ENCODE measurements at places on chromosomes 7 and 10.

DNA sequence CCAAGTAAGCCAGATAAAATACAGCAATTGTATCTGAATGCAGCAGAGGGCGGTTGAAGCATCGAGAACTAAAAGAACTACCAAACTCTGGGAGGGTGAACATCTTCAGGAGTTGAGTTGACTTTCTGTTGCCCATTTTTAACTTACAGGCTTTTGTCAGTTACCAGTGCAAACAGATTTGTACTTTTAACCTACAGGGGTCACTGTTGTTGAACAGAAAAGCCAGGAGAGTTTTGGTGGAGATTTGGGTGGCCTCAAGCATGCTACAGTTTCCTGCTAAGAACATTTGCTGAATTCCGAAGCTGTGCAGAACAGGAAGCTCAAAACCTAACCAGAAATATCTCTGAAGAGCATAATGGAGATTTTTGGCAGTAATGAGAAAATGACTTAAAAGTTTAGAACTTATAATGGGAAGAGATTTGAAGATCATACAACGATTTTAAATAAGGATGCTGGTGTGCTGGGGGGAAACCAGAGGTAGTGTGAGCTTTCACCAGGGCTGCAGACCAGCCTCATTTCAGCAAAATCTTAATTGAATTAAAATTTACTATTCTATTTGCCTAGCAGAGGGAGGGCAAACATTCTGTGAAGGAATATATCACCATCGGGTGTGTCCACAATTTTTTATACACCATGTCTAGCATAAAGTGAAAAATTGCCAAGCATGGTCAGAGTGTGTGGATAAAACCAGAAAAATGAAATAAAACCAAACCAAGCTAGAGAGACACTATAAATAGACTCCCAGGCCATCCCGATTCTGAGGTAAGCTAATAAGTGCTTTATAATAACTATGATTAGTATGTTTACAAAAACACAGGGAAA lies 208.6 kb upstream of the CCDC6 start:
- no peak for DNase-seq

- no peak for DNase-seq
Measured at GRCh38 chr7:82972135-82972534, 190.5 kb downstream of the PCLO start.

- no peak for DNase-seq
Measured at GRCh38 chr10:100907175-100907574, 5.6 kb upstream of the SLF2 start.

DNA sequence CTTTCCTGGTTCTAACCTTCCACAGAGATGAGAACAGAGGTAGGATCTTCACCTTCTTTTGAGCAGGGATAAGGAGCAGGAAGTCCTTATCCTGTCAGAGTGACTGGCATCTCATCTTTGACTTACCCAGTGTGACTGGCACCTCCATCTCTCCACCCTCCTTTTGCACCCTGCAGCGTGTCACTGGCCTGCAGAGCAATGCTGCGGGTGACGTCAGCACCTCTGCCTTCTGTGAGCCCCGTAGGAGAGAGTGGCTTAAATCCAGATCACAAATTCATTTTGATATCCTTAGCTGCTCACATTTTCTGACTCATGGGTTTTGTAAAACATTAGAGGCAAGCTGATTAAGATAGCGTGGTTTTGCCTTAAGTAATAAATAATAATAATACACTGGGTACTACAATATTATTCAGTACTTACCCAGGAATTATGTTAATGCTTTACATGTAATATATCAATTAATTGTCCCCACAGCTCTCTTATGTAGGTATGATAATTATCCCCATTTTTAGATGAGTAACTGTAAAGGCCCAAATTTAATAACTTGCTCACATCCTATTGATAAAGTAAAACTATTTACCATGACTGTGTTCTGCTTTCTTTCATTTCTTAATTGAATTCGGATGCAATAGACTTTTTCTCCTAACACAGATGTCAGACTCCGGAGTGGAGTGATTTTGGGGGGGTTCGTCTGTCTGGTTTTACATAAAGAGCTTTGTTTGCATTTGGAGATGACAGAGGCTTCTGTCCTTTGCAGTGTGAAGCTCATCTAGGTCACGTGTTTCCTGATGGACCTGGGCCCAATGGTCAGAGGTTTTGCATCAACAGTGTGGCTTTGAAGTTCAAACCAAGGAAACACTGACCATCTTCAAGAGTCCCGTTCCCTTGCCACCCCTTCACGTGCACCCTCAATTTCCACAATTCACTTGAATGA lies 24.9 kb downstream of the MSRB2 start:
- no peak for DNase-seq

DNA sequence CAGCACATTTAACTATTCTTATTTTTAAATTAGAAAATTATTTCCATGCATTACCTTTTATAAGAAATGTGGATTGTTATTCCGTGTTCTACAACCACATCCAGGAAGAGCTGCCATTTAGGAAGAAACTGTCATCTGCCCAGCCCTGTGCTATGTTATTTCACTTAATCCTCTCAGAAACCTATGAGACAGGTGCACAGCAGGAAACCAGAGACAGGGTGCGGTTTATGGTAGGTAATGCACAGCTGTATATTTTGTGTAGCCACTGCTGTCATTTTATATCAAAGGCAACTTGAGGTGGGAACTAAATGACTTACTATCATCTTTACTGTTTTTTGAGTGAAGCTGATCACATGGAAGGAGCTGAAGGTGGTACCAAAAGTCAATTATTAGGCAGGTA lies 232.3 kb downstream of the MAGI2 start:
- DNase-seq: no peak

DNA sequence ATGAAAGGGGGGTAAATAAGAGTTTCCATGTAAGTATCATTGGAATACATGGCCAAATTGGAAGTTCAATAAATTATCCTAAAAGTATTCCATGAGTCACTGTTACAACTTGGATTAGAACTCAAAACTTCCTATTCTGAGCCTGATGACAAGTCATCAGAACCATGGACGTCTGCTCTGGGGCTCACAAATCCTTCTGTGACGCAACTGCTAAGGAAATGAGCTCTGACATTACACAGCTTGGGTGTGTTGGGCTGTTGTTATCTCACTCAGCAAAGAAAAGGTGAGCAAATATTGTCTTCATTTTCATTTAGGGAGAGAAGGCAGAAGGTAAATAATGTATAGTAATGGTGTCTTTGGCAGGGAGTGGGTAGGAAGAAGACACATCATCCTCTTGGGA lies 214.8 kb upstream of the ADO start:
- no peak for DNase-seq

GRCh38 chr10:70374775-70375614 lies 7.4 kb downstream of the LRRC20 start:
- DNase-seq: no peak

- no peak for DNase-seq
Measured at GRCh38 chr7:155331396-155331795, 33.7 kb downstream of the INSIG1 start.

- DNase-seq: no peak
Measured at GRCh38 chr7:131909151-131909768, 352.8 kb upstream of the PODXL start.

DNA sequence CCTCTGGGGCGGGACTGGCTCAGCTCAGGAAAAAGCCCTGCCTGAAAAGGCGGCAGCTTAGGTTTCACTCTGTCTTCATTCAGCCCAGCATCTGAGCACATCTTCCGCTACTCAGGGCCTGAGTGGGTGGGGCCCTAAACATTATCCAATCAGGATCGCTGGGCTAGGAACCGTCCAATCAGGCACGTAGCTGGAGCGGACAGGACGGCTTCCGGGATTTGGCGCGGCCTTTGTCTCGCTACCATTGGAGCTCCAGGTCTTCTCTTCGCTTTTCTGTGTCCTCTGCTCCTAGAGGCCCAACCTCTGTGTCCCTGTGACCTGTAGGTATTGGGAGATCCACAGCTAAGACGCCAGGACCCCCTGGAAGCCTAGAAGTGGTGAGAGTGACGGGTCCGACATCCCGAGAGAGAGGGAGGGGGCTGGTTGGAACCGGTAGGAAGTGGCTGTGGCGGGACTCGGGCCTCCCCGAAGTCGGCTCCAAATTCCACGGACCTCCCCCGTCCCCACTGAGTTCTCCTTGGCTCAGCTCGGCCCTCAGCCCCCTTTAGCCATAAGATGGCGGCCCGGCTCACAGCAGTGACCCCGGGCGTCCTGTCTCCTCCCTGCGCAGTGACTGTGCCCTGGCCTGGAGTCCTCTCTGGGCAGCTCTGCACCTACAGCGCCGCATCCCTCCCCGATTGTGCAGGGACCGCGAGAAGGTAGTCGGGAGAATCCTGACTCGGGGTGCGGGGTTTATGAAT lies 99.1 kb downstream of the ZNF680 start:
- no peak for DNase-seq

GRCh38 chr7:21338728-21339164 lies 89.1 kb upstream of the SP4 start:
- DNase-seq: no peak

- no peak for DNase-seq
Measured at GRCh38 chr7:70807650-70808049, 324.3 kb upstream of the GALNT17 start.

- no peak for DNase-seq
Measured at GRCh38 chr7:9680713-9681112, 1247.3 kb downstream of the NXPH1 start.

GRCh38 chr10:59085711-59086502 lies 90.5 kb upstream of the PHYHIPL start:
- DNase-seq: no peak

DNA sequence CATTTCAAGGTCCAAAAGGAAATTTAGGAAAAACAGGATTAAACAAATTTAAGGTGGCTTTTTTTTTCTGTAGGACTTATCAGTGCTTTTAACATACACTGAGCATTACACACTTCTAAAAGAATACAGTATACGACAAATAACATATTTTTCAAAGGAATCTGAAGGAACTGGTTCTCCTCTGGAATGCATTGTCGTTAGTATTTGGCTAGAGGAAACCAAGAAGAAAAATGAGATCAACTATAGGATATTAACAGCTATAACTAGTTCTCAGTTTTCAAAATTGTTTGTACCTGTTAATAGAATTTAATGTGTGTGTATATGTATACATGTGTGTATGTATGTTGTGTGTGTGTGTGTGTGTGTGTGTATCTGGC lies 50.1 kb upstream of the ADAM12 start:
- DNase-seq: no peak

DNA sequence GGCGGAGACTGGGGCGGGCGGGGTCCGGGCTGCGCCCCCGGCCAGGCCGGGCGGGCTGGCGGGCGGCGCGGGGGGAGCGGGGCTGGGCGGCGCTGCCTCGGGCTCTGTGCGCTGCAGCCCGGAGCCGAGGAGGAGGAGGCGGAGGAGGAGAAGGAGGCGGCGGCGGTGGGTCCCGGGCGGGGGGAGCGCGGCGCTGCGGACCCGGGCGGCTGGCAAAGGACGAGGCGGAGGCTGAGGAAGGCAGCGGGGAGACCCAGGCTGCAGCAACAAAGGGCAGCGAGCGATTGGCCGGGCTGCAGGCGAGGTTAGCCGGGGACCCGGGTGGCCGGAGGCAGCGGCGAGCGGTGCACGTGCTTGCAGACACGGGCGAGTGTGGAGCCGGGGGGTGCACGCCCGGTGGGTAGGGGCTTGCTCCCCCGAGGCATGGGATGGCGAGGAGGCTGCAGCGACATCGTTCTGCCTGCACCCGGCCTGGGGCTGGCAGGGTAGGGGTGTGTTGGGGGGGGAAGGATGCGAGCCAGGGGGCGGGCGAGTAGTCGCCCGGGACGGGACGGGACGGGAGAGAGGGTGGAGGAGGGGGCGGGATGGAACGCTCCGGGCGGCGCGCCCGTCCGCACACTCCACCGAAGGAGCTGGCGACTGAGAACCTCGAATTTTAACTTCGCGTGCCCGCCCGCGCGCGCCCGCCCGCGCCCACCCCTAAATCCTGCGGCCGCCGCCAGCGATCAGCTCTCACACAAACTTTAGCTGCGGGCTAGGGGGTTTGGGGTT lies 844 bp upstream of the KAT6B start:
- peak; percentile 67 for DNase-seq

DNA sequence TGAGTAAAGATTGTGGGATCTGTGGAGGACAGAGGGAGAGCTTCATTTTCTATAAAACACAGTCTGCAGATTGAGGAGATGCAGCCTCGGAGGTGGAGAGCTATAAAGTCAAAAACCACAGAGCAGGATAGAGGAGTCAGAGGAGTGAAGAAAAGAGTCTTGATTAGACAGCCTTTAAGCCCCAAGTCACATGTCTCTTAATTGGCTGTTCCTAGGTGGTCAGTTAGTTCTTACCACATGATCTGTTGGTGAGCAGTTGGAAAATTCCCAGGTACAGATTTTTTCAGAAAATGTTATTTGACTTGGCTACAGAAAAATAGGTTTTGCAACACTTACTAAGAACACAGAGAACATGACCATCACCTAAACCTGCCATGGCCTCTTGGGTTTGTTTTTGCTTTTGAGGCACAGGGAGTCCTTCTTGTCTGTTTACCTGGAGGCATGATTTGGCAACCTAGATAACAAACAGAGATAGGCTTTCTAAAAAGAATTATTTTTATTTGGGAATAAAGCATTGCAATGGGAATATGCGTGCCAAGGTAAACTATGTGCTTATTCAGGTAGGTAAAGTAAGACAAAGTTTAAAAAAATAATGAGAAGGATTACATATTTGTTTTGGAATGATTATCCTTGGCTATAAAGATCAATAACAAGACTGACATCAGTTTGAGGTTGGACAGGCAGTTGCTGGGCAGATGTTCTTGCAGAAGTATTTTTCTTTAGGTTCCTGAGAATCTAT lies 604 bp upstream of the CYP3A43 start:
- DNase-seq: no peak

GRCh38 chr10:33618196-33618595 lies 283.7 kb upstream of the NRP1 start:
- DNase-seq: no peak

GRCh38 chr10:117320050-117320665 lies 55.1 kb downstream of the PDZD8 start:
- no peak for DNase-seq

- DNase-seq: peak; percentile 50
Measured at GRCh38 chr10:30534465-30535144, 94.9 kb downstream of the LYZL2 start.

GRCh38 chr7:2474224-2474623 lies 2.0 kb downstream of the GRIFIN start:
- no peak for DNase-seq

- DNase-seq: no peak
Measured at GRCh38 chr10:123150986-123151736, 3.0 kb upstream of the BUB3 start.

GRCh38 chr7:78642751-78643150 lies 810.7 kb downstream of the MAGI2 start:
- no peak for DNase-seq

All from activated naive CD4-positive, alpha-beta T cell (primary cell).